Stimulated activated CD8-positive, alpha-beta memory T cell treated with anti-CD3 and anti-CD28 coated beads, Interleukin-2, amount 100 ng/mL, for 1 hour (primary cell): ENCODE measurements at places on chromosomes 6 and 20.

GRCh38 chr6:107062691-107063090, 34.7 kb downstream of the MTRES1 start:
- no peak for DNase-seq

DNA sequence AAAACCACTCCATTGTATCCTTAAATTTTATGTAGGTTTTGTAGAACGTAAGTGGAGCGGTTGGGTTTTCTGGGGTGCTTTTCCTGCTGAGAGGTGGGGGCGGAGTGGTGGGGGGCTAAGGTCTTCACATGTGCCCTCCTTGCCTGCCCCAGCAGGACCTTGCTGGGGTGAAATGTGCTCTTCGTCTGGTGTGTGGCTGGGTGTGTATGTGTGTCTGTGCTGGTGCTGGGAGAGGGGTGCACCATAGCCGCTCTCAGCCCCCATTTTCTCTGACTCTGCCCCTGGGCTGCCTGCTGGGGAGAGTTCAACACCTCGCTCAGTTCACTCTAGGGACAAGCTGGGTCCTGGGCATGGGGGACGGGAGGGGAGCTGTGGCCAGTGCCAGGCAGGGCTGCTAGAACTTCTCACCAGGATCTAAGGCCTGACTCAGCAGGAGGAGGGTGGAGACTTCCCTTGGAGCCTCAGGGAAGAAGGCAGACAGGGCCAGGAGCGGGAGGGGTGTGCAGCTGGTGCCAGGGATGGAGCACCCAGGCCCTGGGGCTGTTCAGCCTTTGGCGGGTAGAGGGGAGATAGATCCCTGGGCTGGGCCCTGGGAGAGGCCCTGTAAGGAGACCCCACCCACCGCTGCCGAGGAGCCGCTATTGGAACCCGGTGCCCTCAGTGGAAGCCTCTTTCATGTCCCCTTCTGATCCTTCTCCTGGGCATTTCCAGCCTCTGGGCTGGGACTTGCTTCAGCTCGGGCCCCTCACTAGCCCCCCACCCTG, 4.8 kb downstream of the SOX18 start:
- DNase-seq: no peak

GRCh38 chr6:87606199-87606598, 16.3 kb downstream of the ORC3 start:
- no peak for DNase-seq

- DNase-seq: no peak
These were observed 213.6 kb upstream of the HTR1E start for GRCh38 chr6:86723729-86724128.

- no peak for DNase-seq
These were observed 22.0 kb downstream of the ZNF341 start for GRCh38 chr20:33753763-33754162.

DNA sequence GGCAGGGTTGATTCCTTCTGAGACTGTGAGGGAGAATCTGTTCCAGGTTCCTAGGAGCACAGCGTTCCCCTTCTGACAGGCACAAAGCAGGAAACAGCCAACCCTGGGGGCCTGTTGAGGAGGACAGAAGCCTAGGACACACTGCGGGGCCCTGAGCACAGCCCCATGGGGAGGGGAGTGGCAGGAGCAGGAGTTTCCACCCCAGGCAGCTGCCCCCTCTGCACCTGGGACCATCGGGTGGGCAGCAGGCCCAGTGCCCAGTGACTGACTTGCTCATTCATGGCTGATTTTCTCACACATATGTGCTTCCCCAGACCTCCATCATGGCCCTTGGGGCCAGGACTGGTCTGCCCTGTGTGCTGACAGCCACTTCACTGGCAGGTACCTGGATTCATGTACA, 6.2 kb upstream of the SLC22A1 start:
- no peak for DNase-seq

GRCh38 chr6:77178821-77179220, 284.5 kb downstream of the HTR1B start:
- no peak for DNase-seq

GRCh38 chr6:170136541-170137175, 154.2 kb downstream of the DLL1 start:
- DNase-seq: no peak

- DNase-seq: no peak
These were observed 20.4 kb upstream of the ANKEF1 start for GRCh38 chr20:10014431-10014830.

- DNase-seq: no peak
These were observed 207.9 kb downstream of the GMPR start for GRCh38 chr6:16446273-16446672.

DNA sequence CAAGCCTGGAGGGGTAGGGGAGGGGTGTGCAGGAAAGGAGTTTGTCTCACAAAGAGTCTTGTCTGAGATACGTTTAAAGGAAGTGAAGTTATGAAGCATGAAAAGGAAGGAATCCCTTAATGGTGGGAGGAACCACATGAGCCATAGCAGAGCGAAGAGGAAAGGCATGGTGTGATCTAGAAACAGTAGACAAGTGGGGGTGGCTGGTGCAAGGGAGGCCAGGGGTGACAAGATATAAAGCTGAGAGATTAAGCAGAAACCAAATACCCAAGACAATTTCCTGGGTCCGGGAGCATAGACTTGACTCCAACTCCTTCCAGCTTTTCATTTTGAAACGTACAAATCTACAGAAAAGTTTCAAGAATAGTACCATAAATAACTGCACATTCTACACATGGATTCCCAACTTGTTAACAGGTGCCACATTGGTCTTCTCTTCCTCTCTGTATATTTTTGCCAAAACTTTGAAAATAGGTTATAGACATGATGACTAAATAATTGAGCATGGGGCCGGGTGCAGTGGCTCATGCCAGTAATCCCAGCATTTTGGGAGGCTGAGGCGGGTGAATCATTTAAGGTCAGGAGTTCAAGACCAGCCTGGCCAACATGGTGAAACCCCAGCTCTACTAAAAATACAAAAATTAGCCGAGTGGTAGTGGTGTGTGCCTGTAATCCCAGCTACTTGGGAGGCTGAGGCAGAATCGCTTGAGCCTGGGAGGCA, 211.6 kb downstream of the SLC24A3 start:
- no peak for DNase-seq

- no peak for DNase-seq
These were observed 11.1 kb upstream of the SERINC1 start for GRCh38 chr6:122482750-122483080.

DNA sequence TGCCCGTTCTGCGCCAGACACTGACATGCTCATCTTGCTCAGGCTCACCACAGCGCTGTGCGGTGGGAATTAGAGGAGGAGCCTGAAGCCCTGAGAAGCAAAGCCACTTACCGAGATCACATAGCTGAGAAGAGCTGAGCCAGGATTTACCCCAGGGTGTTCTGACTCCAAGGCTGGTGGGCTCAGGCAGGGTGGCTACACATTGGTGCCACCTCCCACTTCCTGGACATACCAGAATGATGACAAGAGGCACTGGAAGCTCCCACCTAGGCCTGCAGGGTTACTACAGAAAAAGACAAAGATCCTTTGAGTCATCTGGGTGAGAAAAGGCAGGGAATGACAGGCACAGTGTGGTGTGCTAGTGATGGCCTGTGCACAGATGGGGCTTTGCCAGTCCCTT, 24.4 kb upstream of the FKBP1A start:
- no peak for DNase-seq

GRCh38 chr6:158963020-158963808, 36.8 kb downstream of the RSPH3 start:
- DNase-seq: no peak

- DNase-seq: no peak
These were observed 497.1 kb upstream of the ARID1B start for GRCh38 chr6:156280065-156280464.

- DNase-seq: no peak
These were observed 295.0 kb downstream of the PKHD1 start for GRCh38 chr6:51792273-51793030.

DNA sequence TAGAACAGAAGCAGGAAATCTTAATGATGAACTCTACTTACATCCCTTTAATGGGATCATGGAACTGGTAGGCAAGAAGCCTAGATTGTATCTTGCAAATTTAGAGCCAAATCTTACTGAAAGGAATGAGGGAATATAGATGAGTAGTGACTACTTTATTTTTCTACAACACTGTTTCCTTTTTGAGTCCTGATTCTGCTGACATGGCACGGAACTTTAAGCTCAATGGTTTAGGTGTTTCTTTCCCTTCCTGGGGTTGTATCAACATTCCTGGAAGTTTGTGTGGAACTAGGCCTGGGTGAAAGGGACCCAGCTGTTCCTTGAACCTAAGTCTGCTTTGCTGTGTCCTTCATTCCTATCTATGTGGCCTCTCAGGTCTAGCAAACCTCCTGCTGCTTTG, 705.3 kb upstream of the FLRT3 start:
- DNase-seq: no peak

DNA sequence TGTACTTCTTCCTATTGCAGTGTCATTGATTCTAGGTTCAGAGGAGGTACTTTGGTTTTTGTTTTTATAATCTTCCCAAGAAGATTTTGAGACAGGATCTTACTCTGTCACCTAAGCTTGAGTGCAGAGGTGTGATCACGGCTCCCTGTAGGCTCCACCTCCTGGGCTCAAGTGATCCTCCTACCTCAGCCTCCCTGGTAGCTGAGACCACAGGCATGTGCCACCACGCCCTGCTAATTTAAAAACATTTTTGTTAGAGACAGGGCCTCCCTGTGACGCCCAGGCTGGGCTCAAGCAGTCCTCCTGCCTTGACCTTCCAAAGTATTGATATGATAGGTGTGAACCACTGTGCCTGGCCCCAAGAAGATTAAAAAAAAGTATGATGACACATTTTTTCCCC, 3.4 kb upstream of the SLC17A5 start:
- no peak for DNase-seq

- DNase-seq: no peak
These were observed 22.4 kb upstream of the TASP1 start for GRCh38 chr20:13661070-13661685.

- no peak for DNase-seq
These were observed 10.7 kb downstream of the DLL1 start for GRCh38 chr6:170279977-170280688.

DNA sequence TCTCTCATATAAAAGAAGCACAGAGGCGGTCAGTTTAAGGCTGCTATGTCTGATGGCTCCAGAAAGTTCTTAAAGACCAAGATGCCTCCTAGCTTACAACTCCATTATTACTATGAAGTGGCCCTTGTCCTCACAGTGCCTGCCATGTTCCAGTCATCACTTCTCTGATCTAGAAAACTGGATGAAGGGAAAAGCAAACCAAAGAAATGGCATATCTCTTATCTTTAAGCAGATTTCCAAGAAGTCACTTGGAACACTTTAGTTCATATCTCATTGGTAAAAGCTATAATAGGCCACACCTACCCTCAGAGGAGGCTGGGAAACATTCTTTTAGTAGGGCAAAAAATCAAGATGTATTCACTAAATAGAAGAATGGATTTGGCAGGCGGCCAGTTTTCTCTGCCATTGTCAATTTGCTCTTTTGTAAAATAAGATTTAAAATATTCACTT, 289.6 kb downstream of the TBC1D7 start:
- no peak for DNase-seq

GRCh38 chr6:136158387-136158821, 91.7 kb downstream of the MTFR2 start:
- no peak for DNase-seq

DNA sequence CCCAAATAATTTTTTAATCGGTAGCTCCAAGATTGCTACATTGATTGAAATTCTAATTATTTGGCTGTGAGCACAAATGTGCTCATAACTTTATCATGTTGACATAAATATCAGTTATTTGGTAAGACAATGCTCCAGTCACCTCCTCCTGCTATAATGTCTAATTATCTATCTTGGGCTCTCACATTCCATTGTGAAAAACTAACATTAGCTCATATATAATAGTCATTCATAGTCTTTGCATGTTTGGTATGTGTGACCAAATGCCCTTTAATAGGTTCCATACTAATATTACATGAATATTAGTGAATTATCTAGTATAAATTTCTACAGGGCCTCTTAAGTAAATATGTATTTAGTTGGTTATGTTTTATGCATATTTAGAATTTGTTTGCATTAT, 185.6 kb upstream of the MCHR2 start:
- DNase-seq: no peak

GRCh38 chr6:161716176-161716575, 442.3 kb upstream of the AGPAT4 start:
- no peak for DNase-seq

GRCh38 chr20:61697666-61698597, 367.7 kb downstream of the TAF4 start:
- no peak for DNase-seq

DNA sequence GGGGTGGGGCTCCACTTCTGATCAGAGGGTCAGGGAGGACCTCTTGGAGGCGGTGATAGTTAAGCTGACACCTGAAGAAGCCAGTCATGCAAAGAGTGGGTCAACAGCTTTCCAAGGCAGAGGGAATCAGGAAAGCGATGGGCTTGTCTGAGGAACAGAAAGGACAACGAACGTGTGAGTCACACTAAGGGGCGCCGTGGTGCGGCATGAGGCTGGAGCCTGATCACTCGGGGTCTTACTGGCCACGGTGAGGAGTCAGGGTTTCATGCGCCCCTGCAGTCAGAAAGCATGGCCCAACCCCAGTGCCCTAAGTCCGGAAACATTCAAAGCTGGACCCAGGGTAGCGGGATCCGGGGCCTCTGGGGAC, 50.6 kb upstream of the SLC32A1 start:
- no peak for DNase-seq

GRCh38 chr6:111549746-111550145, 55.9 kb downstream of the TRAF3IP2 start:
- DNase-seq: no peak

GRCh38 chr6:131958542-131959470, 7.6 kb upstream of the CCN2 start:
- DNase-seq: no peak

- no peak for DNase-seq
These were observed 1137.7 kb downstream of the EPHA7 start for GRCh38 chr6:92281571-92282076.

DNA sequence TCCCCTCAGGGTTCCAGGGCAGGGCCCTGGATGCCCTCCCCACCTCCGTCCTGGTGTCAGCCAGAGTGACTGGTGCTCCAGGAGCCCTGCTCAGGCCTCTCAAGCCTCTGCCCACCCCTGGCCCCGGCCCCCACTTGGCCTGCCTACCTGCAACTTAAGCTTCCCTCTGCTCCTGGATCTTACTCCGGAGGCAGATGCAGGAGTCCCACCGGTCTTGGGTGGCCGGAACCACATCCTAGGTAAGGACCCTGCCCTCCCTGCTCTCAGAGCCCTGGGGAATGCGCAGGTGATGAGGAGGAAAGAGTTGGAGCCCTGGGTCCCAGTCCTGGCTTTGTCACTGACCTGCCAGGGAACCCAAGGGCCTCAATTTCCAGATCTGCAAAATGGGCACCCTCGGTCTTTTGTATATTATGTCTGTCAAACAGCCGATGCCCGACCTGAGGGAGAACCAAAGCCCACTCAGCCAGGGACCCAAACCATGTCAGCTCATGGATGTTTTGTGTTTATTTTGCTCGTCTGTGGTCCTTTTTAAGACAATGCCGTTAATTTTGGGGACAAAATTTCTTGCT, 34.5 kb upstream of the BPIFA2 start:
- no peak for DNase-seq

DNA sequence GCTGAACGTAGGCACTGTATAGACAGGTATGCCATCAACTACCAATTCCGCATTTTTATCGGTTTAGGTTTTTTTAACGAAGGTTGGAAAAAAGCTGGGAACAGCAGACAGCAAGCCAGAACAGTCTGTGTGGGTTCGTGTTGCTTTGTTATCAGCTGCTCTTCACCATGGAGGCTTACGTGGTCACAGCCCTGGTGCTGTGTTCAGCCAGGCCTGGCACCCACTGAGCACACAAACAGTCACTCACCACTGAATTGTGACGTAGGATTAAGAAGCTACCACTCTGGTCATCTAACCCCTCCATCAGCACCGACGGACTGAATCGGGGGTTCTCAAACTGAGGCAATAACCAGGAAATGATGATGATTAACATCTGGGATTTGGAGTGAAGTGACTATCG, 13.2 kb downstream of the FAM210B start:
- no peak for DNase-seq

GRCh38 chr6:80439721-80440470, 333.4 kb downstream of the BCKDHB start:
- DNase-seq: no peak
